ENCODE measurements at places on chromosomes 2 and 18.

DNA sequence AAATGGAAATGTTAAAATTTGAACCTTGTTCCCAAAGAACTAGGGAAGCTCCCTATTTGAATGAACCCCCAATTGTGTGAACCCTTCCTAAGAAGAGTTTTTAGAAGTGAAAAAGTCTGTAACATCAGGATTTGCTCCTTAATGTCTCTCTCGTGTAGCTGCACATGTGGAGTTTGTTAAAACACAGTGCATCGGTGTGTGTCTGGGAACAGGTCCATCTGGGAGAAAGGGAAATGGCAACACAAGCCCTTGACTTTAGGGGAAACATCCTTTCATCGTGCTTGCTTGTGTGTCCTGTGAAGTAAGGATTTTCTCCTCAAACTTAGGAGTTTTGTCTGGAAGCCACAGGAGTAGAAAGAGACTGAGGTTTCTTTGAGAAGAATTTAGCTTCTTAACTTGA lies 203.9 kb downstream of the PRKCE start:
- peak; percentile 28 for DNase-seq

DNA sequence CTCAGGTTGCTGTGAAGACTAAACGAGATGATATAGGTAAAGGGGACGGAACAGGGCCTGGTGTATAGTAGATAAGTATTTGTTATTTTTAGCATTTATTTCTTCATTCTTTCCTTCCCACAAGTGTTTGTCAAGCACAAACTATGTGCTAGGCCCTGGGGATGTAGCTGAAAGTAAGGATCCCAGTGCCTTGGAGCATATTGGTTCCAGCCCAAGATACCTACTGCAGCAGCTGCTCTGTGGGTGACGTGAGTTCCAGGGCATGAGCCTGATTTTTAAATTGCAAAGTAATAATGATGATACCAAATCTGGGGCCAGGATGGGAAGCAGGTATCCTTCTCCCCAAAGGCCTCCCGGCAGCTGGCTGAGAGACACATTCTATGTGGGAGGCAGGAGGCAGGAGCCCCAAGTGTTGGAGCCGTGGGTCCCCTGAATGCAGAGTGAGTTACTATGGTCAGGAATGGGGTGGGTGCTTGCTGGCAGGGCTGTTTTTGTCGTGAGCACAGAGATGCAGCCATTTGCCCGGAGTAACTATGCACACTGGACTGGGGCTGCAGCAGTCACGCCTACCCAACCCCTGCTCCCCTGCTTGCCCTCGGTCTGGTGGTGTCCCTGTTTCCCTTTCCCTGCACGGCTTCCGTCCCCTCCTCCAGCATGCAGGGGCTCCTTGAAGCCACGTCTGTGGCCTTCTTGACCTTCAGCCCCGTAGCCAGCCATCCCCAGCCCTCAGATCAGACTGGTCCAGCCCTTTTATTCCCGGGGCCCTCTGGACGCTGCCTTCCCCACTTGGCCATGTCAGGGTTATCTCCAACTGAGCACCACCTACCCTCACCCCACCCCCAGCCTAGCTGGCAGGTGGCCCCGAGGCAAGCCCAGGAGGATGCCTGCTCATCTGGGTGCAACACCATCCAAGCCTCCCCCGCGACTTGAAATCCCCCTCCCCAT lies 52.4 kb downstream of the INHBB start:
- DNase-seq = peak; percentile 58

- DNase-seq = peak; percentile 12
These were observed 33.3 kb downstream of the NDUFS1 start for GRCh38 chr2:206125901-206126300.

DNA sequence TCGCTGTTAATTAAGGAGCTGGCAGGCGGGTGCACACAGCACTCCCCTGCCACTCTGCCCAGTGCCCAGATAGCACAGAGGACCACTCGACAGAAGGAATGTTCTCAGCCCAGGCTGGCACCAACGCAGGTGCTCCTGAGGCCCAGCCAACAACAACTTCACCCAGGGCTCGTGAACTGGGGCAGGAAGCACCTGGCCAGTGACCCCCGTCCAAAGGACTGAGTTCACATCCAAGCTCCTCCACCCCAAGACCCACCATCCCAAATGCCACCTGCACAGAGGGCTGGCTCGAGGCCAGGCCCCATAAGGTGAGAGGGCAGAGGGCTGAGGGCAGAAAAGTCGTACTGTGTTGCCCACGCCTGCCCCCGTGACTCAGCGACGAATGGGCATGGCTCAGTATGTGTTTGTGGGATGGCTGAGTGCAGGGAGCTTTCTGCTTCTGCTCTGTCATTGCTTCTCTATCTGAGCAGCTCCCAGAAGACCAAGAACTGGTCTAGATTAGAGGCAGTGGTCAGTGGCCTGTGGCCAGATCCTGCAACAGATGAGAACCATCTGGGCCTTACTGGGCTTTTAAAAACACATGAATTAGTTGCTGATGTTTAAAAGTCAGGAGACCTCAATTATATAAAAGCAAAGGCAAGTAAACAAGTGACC lies 68.4 kb downstream of the POLR1A start:
- peak; percentile 92 for DNase-seq

- DNase-seq = no peak
These were observed 210.8 kb downstream of the DYSF start for GRCh38 chr2:71664161-71664560.

DNA sequence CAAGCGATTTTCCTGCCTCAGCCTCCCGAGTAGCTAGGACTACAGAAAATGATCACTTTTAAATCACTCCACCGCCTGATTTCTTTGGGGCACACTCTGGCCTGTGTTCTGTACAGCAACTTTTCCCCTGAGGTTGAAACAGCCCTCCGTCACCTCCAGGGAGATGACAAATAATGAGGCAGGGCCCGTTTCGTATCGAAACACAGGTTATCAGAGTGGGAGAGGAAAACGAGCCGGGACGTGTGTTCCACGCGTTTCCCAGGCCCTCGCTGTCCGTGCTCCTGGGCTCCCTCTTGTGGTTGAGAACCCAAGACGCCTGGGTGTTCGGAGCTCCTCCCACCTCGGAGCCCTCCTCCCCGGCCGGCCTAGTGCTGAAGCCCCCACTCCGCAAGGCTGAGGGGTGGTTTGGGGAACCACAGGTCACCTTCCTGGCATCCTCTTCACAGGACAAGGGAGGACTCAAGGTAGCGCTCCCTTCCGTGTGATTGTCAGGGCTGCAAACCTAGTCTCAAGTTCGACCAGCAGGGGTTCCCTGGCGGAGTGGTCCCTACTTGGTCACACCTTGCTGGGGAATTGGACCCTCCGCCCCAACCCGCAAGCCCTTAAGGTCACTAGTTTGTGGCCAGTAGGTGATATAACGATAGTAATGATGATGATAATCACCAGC lies 12.8 kb downstream of the ATP6V1B1 start:
- DNase-seq = peak; percentile 71

GRCh38 chr2:194182888-194183287 lies 1474.1 kb upstream of the SLC39A10 start:
- DNase-seq = no peak

DNA sequence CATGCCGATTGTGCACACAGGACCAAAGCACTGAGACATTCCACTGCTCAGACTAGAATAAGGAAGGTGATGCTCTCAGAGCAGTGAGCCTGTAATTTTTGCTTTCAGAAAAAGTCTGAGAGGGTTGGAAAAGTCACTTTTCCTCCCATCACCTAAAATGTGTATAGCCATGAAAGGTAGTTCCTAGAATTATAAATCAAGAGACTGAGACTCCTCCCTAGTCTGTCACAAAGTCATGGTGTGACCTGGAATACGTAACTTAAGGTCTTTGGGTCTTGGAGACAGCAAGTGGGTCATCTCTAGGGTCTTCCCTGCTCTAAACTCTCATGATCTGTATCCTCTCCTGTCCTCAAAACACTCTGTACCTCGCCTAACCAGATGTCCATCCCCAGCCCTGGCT lies 16.9 kb downstream of the ZNF521 start:
- no peak for DNase-seq

- DNase-seq = no peak
These were observed 11.8 kb downstream of the CELF4 start for GRCh38 chr18:37553633-37554398.

DNA sequence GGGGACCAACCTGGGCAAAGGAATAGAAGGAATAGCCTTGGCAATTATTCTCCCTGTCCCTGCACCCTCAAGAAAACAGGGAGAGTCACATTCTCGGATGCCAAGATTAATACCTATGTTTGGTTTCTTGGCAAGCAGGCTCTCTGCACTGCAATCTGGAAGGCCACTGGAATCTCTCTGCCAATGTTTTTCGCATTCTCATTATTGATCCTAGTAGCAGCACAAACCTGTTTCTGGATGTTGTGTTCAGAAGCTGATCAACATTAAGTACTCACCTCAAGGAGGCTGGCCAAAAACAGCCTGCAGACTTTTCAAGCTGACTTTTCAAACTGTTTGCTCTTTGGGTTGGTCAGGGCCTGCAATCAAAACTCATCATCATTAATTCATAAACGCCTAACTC lies 62.2 kb downstream of the CLHC1 start:
- no peak for DNase-seq

DNA sequence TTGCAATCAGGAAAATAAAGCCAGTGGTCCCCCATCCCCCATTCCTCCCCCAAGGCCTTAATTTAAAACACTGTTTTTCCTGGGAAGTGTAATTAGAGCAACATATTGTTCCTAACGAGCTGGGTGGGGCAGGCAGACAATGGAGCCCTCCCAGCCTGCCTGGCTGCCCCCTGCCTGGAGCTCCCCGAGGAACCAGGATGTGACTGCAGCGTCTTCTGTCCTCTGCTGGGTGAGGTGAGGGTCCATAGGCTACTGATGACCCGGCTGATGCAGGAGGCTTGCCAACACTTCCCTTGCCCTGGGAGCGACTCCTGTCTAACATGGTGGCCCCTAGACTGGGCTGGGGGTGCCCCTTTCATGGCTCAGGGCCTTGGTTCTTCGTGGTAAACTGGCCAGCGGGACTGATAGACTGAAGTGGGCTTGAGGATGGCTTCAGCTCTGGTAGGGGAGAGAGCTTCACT lies 152.4 kb downstream of the DYSF start:
- DNase-seq = no peak

- DNase-seq = no peak
These were observed 56.3 kb upstream of the ACVR1C start for GRCh38 chr2:157684940-157685466.

GRCh38 chr18:3304832-3305231 lies 42.9 kb downstream of the MYL12B start:
- DNase-seq = no peak

DNA sequence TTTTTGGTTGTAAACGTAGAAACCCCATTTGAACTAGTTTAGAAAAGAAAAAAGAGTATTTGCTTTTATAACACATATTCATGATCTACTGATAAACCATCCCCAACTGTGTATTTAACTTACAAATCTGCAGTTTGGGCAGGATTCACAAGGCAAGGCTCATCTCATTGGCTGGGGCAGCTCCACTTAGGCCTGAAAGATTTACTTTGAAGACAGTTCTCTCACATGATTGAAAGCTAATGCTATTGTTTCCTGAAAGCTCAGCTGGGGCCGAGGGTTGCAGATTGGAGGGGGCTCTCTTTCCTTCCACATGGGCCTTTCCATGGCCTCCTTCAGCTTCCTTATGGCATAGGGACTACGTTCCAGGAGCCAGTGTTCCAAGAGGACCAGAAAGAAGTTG lies 47.4 kb downstream of the ARHGAP15 start:
- no peak for DNase-seq

DNA sequence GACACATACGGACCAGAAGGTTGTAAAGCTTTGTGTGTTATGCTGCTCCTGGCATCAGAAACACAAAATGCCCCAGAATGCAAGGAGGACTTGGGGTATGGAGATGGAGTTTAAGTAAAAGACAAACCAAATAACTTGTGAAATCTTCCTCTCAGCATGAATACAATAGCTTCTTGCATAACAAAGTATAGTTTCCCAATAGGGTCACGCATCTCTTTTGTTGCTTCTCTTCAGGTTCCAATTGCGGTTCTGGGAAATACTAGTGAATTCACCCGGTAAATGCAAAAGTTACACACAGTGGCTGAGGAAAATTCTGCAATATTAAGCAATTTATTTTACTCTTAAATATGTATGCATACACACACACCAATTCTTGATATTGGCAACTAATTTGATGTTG lies 339.2 kb upstream of the EPHA4 start:
- DNase-seq = no peak

GRCh38 chr2:190707726-190708125 lies 58.8 kb downstream of the NAB1 start:
- DNase-seq = no peak

DNA sequence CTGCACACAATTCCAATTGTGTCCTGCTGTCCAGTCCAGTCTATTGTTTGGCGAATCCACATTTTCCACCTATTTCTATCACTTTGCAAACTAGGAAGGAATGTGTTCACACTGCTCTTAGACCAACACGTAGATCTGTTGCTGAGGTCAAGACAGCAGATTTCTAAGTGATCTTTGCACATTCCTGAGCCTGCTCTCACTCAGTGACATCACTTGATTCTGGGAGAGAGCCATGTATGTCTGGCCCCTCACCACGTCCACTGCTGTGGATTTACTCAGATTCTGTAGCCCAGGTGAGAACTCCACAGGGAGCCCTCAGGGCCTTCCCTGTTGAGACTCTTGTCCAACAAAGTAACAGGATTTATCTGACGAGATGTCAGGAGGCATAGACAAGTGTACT lies 317.2 kb downstream of the TSN start:
- peak; percentile 45 for DNase-seq

DNA sequence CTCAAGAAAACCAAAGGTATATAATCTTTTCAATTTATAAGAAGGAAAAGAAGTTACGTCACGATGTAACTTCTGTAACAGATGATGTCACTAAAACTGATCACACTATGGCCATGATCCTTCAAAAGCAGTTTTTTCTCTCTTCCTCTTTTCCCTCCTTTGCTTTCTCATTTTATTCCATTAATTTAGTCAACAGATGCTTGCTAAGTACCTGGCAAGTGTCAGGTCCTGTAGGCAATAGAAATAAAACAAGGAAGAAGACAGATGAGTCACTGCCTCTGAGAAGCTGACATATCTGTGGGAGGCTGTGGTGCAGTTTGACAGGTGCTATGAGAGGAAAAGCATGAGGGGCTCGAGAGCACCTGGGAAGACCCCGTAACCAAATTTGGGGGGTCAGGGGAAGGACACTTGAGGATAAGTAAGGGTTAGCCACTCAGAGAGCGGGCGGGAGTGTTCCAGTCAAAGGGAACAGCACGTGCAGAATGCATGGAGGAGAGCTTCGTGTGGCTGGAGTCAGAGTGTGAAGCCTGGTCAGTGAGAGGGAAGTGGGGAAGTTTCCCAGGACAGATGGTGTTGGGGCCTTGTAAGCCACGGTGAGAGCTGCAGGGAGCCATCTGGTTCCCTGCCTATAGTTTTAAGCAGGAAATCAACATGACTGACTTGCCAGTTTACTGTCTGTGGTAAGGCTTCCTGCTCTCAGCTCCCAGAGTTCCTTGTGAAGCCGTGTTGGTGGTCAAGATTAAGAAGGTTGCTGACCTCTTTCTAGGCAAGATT lies 198.8 kb upstream of the FOSL2 start:
- peak; percentile 46 for DNase-seq

- DNase-seq = no peak
These were observed 14.4 kb downstream of the RAB12 start for GRCh38 chr18:8623549-8624106.

GRCh38 chr18:543447-544078 lies 36.6 kb upstream of the CETN1 start:
- DNase-seq = no peak

GRCh38 chr2:61433606-61434005 lies 37.3 kb downstream of the USP34 start:
- no peak for DNase-seq

- no peak for DNase-seq
These were observed 130.4 kb downstream of the ZNF236 start for GRCh38 chr18:76952747-76953146.
